ENCODE measurements at places on chromosomes 5 and 9. TPM values are rescaled to one million over a fixed set of nuclear protein-coding genes. Genes with fewer than 3 reads are reported as not detected.

The AJM1 gene
- 0.46 TPM for polyA plus RNA-seq

The SPARC gene
- polyA plus RNA-seq = 80.9 TPM

The C9orf153 gene
- polyA plus RNA-seq = not detected

The JADE2 gene
- 13.0 TPM for polyA plus RNA-seq

The DIRAS2 gene
- 0.10 TPM for polyA plus RNA-seq

GRCh38 chr9:100307080-100307479 is 45.7 kb downstream of the TEX10 start:
- no peak overlapping the region for H3K4me3 ChIP-seq
- peaks cover 2% of the 10 kb centered on the region for H3K36me3 ChIP-seq
- no peak overlapping the region for H3K27ac ChIP-seq

DNA sequence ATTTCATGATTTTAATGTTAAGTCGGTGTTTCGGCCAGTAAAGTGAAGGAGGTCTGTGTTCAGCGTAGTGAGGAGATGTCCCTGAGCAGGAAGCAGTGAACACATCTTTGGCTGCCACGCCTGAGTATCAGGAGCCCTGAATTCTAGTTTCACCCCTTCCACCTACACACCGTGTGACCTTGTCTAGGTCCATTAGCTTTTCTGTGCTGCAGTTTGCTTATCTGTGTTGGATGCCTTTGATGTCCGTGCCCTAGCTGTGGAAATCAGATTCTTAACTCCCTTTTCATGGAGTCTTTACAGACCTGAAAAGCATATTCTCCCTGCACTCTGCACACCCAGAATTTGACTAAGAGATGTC is 601 bp downstream of the FBXO38 start:
- no peak for DNase-seq
- H3K4me3 ChIP-seq = peak overlapping the region; percentile 84
- H3K36me3 ChIP-seq = peaks cover 7% of the 10 kb centered on the region
- H3K27me3 ChIP-seq = no peaks in the 10 kb centered on the region

GRCh38 chr9:127555840-127556820 is 55.9 kb upstream of the STXBP1 start:
- peak overlapping the region; percentile 62 for H3K27ac ChIP-seq
- peak; percentile 87 for DNase-seq
- H3K27me3 ChIP-seq = no peaks in the 10 kb centered on the region
- peaks cover 25% of the 10 kb centered on the region for H3K36me3 ChIP-seq
- peaks cover 99% of the 10 kb centered on the region for H3K4me1 ChIP-seq

DNA sequence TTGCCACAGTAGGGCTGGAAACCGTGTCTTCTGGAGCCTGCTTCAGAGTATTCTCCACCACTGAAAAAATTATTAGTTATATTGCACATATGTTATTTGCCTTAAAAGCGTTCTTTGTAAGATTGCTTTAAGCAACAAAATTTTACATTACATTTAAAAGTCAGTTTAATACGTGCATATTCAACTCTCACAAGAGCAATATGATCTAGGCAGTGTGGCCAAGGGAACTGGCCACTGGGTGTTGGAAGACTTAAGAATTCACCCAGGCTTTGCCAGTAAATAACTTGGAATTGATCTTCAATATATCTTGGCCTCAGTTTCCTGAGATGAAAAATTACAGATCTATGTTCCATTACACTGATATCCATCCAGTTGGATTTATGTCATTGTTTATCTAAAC is 694.4 kb downstream of the EFNA5 start:
- H3K27me3 ChIP-seq = no peaks in the 10 kb centered on the region
- H3K27ac ChIP-seq = no peak overlapping the region
- DNase-seq = no peak

- no peak overlapping the region for H3K27ac ChIP-seq
- H3K27me3 ChIP-seq = no peaks in the 10 kb centered on the region
- DNase-seq = peak; percentile 10
Observed at GRCh38 chr9:117021906-117022305, 334.8 kb downstream of the TRIM32 start.

- H3K27ac ChIP-seq = no peak overlapping the region
- peaks cover 3% of the 10 kb centered on the region for H3K4me1 ChIP-seq
- H3K27me3 ChIP-seq = no peaks in the 10 kb centered on the region
- no peaks in the 10 kb centered on the region for H3K36me3 ChIP-seq
Observed at GRCh38 chr9:104982543-104982942, 54.6 kb upstream of the ABCA1 start.

All from stomach (tissue), 19 donors.